ENCODE measurements at places on chromosomes 4 and X.

- DNase-seq: peak; percentile 13
These were observed 116.0 kb upstream of the PUDP start for GRCh38 chrX:7263961-7264360.

DNA sequence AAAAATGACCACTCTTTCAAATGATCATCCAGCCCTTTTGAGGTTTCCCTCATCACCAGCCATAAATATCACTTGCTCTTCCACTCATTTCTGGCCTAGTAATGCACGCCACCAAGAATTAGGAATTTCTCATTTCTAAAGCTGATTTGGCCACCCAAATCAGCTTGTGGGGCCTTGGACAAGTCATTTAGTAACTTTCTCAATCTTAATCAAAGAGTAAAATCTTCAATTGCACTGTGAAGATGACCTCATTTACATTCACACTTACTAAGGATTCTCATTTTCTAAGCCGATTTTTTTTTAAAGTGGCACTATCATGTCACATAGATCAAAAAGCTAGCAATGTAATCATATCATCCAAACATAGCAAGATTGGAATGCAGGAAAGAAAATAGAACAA, 150.0 kb upstream of the HHIP start:
- DNase-seq: no peak

DNA sequence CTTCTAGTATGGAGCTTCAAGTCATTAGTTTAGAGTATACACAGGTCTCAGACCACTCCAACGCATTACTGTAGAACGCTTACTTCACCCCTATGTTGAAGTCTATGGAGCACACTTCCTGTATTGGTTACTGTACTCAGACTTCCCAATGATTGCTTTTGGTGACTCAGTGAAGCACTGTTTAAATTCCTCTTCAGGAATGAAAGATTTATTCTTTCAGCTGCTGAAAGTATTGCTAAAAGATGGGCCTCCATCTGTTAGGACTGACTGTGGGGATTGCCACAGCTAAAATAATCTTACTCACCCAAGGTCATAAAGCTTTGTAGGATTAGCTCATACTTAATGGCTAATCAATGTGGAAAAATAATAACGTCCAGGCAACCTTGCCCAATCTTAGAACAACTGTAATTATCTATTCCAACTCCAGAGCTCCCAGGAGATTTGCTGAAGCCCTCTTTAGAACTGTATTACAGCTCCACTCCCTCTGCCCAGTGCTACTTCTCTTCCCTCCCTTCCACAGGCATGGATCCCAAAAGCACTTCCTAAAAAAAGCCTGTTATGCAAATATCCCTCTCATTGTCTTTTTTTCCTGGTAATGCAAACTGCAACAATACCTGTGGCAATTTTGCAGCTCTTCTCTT, 281.9 kb upstream of the HS3ST1 start:
- peak; percentile 51 for DNase-seq

- DNase-seq: no peak
These were observed 40.2 kb upstream of the PPP2R3B start for GRCh38 chrX:426881-427280.

- no peak for DNase-seq
These were observed 173.1 kb downstream of the STK32B start for GRCh38 chr4:5224340-5224739.

DNA sequence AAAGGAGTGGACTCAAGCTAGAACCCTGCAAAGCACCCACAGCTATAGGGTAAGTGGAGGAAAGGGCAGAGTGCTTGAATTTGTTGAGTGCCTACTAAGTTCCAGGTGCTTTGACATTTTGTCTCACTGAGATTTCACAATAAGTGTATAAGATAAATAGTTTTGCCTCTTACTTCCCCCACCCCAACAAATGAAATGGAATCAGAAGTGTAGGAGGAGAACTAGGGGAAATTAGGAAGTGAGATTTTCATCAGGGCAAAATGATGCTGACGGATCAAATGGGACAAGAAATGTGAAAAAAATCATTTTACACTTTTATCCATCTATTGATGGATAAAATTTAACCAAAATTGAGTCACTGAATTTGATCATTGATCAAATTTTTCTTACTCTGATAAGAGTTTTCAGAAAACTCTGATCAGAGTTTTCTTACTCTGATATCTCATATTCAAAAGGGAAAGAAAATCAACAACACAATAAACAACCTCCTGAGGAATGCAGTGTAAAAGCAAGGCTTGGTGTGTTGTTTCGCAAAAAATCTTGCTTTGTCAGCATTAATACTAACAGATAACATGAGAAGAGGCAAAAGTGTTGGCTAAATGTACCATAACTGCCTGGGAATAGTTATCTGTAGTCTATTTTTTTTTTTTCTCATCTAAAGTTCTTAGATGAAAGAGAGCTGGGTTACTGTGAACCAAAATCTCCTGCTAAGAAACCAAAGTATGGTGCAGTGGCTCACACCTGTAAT, 24.9 kb downstream of the PLAC8 start:
- DNase-seq: no peak

- DNase-seq: no peak
These were observed 21.7 kb upstream of the PUDP start for GRCh38 chrX:7169627-7170026.

DNA sequence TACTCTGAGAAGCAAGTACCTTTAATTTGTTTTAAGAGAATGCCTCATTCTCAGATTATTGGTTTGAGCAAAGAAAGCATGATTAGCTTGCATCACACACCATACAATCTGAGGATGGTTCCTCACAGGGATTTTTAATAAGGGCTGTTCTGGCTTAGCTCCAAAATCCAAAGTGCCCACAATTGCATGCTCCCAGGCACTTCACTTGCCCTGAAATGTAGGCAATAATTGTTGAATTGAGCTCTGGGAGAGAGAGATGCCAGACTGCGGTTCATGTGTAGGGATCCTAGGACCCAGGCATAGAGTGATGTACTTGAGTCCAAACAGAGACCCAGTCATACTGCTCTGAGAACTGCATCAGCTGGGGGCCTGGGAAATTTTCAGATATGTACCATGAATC, 358.4 kb upstream of the CXorf51B start:
- no peak for DNase-seq

- DNase-seq: no peak
These were observed 56.8 kb upstream of the MSANTD1 start for GRCh38 chr4:3192188-3192587.

DNA sequence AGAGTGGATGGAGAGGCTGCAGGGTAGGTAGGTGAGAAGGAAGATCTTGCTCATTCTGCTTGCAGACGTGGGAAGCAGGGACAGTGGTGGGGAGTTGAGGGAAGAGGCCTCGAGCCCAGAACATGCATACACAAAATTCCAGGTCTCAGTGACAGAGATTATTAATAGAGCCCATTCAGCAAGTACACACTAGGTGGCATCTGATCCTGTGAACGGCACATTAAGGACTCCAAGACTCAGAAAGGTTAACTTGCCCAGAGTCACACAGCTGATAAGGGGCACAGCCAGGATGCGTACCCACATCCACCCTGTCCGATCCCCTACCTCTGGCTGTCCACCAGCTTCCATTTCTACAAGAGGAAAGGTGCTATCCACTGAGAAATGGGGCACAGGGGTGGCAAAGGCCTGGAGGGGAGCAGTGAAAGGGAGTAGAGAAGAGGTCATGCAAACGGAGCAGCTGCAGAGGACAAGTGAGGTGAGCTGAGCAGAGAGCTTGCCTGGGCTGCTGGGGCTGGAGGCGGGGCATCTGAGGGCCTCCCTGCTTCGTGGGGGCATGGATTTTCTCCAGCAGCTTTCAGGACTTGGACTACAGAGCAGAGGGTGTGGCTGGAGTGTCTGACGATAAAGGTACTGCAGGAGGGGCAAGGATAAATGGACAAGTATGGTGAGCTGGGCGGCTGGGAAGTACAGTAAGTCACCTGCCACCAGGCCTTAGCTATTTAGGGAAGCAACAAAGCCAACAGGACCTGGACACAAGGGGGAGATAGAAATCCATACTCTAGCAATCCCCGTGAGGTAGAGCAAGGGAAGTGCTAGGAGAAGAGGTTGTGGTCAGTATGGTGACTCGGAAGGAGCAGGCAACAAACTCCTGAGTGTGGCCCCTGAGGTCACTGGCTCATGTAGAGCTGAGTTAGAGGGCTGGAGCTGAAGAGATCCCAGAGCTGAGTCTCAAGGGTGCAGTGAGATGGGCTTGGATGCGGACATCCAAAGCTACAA, 11.2 kb downstream of the IDS start:
- no peak for DNase-seq

DNA sequence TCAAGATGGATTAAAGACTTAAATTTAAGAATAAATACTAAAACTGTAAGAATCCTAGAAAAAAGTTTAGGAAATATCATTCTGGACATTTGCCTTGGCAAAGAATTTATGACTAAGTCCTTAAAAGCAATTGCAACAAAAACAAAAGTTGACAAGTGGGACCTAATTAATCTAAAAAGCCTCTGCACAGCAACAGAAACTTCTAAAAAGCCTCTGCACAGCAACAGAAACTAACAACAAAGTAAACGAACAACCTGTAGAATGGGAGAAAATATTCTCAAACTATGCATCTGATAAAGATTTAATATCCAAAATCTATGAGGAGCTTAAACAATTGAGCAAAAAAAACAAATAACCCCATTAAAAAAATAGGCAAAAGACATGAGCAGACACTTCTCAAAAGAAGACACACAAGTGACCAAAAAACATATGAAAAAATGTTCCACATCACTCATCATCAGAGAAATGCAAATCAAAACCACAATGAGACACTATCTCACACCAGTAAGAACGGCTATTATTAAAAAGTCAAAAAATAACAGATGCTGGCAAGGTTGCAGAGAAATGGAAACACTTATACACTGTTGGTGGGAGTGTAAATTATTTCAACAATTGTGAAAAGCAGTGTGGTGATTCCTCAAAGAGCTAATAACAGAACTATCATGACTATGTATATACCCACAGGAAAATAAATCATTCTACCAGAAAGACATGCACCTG, 5.5 kb upstream of the OPRPN start:
- DNase-seq: no peak

DNA sequence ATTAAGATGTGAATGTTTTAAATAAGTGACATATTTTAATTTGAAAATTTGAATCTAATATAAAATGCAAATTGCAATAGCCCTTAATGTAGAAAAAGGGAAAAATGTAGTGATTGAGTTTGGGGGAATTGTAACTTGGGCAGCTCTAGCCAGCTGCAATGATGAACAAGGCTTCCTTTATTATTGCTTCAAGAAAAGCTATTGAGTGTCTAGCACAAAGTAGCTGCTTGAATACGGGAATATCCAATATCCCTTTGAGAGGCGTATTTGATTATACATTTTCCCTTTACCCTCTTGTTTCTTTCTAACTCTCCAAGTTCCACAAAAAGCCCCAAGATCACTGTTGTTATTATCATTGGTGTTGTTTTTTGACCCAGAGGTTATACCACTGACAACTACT, 21.8 kb downstream of the IL1RAPL1 start:
- no peak for DNase-seq

DNA sequence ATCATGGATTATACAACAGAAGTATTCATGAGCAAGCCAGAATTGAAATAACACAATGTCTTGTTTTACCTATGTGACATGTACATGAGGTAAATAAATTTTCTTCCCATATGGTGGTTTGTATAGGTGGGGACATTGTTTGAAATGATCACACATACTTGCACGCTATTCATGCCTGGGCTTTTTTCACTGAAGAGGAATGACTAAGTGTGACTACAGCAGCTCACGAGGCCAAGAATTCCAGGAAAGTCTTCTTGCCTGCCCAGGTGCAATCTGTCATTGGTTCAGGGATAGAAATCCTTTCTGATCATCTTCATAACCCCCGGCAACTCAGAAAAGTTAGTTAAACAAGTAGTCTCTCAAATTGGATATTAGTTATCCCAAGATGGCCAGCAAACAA, 36.3 kb upstream of the AREG start:
- DNase-seq: no peak

- DNase-seq: no peak
These were observed 49.5 kb downstream of the TMEM154 start for GRCh38 chr4:152630324-152630723.

GRCh38 chr4:153809916-153810810, 21.3 kb upstream of the SFRP2 start:
- DNase-seq: no peak

- DNase-seq: peak; percentile 42
These were observed 136.4 kb upstream of the FAM9C start for GRCh38 chrX:13180807-13181206.

DNA sequence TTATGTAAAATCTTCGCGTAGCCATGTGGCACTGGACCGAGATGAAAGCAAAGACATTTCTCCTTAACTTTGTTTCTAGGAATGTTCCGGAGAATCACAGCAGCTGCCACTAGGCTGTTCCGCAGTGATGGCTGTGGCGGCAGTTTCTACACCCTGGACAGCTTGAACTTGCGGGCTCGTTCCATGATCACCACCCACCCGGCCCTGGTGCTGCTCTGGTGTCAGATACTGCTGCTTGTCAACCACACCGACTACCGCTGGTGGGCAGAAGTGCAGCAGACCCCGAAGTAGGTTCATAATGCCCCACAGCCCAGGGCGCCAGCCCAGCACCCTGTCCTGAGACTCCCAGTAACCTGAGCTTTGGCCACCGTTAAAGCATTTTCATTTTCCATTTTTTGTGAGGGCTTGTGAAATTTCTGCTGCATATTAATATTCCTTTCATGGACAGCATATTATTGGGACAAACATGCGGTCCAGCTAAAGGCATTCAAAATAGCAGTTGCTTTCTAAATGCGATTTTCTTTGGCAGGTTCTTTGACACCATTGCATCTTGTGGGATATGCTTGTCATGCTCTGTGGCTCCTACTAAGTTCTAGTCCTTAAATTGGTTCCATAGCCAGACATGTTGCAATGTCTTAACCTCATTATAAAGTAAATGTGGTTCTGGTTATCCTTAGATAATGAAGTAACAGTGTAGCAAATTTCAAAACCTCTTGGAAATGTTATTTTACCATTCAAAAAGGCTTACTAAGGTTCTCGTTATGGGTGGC, 49.1 kb upstream of the MSANTD1 start:
- no peak for DNase-seq

GRCh38 chrX:153519569-153520286, 2.3 kb downstream of the ATP2B3 start:
- no peak for DNase-seq

DNA sequence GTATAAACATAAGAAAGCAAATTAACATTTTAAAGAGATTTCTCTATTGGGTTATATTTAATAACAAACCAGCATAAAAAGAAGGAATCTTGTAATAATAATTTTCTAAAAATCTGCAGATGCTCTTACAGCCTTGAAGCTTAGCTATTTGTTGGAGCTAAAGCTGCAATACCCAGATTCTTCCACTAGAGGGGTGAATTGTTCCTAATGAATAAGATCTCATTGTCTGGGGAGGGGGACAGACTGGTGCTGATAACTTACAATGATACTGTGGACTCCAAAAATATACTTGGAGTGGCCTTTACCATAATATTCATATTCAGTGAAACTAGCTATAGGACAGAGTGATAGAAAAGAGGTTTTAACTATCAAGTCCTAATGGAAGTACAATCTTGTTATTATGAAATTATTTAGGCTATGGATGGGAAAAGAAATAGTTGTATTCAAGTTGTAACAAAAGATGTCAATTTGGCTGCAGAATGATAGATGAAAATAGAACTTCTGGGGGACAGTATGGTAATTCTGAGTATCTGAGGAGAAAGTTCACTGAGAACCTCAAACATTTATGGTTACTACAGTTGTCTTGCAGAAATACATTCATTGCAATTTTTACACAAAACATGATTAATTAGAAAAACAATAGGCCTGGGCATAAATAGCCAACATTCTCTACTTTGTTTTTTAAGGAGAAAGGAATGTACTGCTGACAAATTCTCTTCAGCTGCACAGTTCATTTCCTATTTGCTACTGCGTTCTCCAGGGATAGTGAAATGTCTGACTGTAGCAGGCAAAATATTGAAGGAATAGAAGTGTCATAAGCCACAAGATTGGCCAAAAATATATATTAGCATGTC, 443.3 kb downstream of the GBA3 start:
- peak; percentile 43 for DNase-seq

Measured in stromal cell of bone marrow (primary cell).